H9 (cell line): ENCODE measurements at places on chromosomes 13 and 19. TPM values are rescaled to one million over a fixed set of nuclear protein-coding genes. Genes with fewer than 3 reads are reported as not detected.

ACOD1 gene
- total RNA-seq, result not detected in 2 replicates

ZNF555 gene
- total RNA-seq, result 7.5 and 7.8 TPM in 2 replicates

CYP2A7 gene
- total RNA-seq, result not detected in 2 replicates

DNA sequence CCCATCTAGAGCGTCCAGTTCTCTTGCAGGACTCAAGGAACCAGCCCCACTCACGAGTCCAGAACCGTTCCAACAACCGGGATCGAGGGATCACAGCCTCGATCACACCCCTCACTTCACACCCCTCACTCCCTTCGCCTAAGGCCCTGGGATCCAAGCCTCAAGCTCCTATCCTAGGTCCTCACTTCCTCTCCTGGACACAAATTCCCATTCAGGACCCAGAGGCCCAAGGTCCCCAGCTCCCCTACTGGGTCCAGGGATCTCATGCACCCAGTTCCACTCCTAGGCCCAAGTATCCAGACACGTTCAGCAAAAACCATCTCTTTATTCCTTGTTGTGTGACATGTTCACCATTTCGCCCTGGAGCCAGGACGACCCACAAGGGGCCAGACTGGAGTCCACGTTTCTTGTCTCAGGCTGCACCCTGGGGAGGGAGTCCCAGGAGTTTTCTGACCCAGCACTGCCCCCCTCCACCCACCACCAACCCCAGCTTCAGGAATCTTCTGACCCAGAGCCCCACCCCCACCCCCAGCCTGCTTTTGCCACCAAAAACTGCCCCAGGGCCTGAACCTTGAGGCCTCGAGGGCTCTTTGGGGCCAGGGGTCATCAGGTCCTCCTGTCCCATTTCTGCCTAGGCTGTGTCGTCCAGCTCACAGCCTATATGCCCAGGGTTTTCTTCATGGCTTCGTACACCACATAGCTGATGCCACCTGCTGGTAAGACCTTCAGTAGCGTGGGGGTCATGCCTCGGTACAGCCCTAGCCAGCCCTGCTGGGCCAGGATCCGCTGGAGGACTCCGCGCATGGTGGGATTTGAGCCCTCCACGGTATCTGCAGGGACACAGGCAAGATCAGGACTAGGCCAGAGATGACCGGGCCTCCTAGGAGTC is 1.4 kb upstream of the KHSRP start:
- no peaks in the 10 kb centered on the region for H3K4me1 ChIP-seq
- no peak overlapping the region for H3K27ac ChIP-seq
- H3K27me3 ChIP-seq, result no peaks in the 10 kb centered on the region
- peak overlapping the region; percentile 68 for H3K4me3 ChIP-seq
- peaks cover 13% of the 10 kb centered on the region for H3K36me3 ChIP-seq
- no peak for DNase-seq
